Large intestine (tissue), 12 donors: ENCODE measurements at places on chromosomes 5 and 9. TPM values are rescaled to one million over a fixed set of nuclear protein-coding genes. Genes with fewer than 3 reads are reported as not detected.

C6 gene
- 39.4 TPM for polyA plus RNA-seq

ANKRD20A1 gene
- polyA plus RNA-seq: 0.73 TPM

PRSS3 gene
- polyA plus RNA-seq: 97.9 TPM

C5orf46 gene
- not detected for polyA plus RNA-seq

CCL28 gene
- 5.2 TPM for polyA plus RNA-seq

GPR150 gene
- polyA plus RNA-seq: 0.90 TPM

SPATA31C1 gene
- 0.18 TPM for polyA plus RNA-seq

FRMD3 gene
- 4.4 TPM for polyA plus RNA-seq

STPG3 gene
- polyA plus RNA-seq: 3.4 TPM

MYOT gene
- polyA plus RNA-seq: 2.2 TPM

GAPT gene
- polyA plus RNA-seq: 0.57 TPM

SVEP1 gene
- polyA plus RNA-seq: 8.7 TPM

MGAT4B gene
- polyA plus RNA-seq: 185 TPM

SLC6A7 gene
- 5.7 TPM for polyA plus RNA-seq

NPR3 gene
- 9.8 TPM for polyA plus RNA-seq

MARVELD2 gene
- polyA plus RNA-seq: 42.0 TPM

TYRP1 gene
- 0.37 TPM for polyA plus RNA-seq

CDC20B gene
- 0.15 TPM for polyA plus RNA-seq

PCDHGA7 gene
- polyA plus RNA-seq: 0.69 TPM

PCDHGC3 gene
- 30.4 TPM for polyA plus RNA-seq

C9orf57 gene
- polyA plus RNA-seq: not detected

ANKRD33B gene
- polyA plus RNA-seq: 0.88 TPM

PCDHA5 gene
- polyA plus RNA-seq: 0.46 TPM

EPB41L4A gene
- polyA plus RNA-seq: 2.2 TPM

TLX3 gene
- polyA plus RNA-seq: not detected

CENPP gene
- polyA plus RNA-seq: 2.8 TPM

TMEM252 gene
- polyA plus RNA-seq: 2.4 TPM
